ENCODE measurements at places on chromosomes 6 and 20.

DNA sequence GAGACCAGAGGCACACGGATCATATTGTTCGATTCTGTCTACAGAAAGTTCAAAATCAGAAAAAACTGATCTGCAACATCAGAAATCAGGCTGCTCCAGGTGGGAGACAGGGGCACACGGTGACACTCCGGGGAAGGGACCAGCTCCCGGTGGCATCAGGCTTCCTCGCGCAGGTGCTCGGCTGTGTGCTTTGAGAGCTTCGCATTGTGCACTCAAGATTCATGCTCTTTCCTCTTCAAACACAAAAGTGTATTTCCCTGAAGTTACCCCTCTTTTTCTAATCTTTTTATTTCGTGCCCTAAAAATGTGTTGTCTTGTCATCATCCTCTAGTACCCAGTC is 108.1 kb downstream of the DLL1 start:
- DNase-seq: no peak

DNA sequence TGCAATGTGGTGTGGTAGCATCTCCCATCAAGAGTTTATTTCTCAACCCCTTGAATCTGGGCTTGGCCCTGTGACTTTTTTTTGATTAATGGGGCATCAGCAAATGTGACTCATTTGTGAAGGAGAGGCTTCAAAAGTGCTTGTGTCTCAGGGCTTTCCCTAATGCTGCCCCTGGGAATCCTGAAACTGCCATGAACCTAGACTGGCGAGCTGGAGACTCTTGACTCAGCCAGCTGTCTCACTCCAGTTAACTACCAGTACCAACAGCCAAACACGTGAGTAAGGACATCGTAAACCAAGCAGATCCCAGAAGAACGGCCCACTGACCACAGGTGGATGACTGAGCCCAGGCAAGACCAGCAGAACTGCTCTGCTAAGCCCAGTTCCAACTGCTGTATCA is 72.8 kb upstream of the ADTRP start:
- DNase-seq: no peak

GRCh38 chr6:33620856-33621710 is at the start of gene ITPR3:
Gene ITPR3 (plus strand): TSS chr6:33621322. CDS start chr6:33621603, 281 bp downstream.
- DNase-seq: peak; percentile 68

- no peak for DNase-seq
Measured at GRCh38 chr6:4018924-4019236, 60.1 kb downstream of the FAM217A start.

GRCh38 chr6:14984519-14984853 is 261.4 kb upstream of the JARID2 start:
- no peak for DNase-seq

DNA sequence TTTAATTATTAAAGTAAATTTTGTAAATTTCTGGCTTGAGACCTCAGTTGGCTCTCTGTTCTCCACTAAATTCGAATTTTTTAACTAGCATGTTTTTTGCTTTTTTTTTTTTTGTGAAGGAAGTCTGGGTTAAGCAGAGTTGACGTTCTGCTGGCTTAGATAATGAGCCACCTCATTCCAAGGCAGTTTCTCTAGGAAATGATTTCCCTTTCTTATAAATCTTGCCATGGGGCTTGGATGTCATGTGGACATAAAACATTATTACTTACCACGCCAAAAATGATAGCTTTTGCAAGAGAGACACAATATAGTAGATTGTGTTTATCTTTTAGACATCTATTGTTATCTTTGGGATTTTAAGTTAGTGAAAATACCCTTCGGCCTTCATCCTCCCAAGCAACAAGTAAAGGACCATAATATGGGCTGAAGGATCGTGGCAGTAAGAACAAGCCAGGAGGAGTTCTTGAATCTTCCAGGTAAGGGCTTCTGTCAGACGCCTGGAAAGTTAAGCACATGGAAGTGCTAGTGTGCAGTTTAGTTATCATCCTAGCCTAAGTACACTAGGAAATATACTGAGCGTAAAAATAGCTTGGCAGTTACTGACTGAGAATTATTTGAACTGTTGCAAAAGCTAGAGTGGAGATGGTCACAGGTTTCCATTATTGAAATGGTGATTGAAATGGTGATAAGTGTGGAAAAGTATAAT is 30.7 kb downstream of the ADGRG6 start:
- no peak for DNase-seq

GRCh38 chr20:39849664-39850063 is 839.4 kb downstream of the MAFB start:
- DNase-seq: no peak

DNA sequence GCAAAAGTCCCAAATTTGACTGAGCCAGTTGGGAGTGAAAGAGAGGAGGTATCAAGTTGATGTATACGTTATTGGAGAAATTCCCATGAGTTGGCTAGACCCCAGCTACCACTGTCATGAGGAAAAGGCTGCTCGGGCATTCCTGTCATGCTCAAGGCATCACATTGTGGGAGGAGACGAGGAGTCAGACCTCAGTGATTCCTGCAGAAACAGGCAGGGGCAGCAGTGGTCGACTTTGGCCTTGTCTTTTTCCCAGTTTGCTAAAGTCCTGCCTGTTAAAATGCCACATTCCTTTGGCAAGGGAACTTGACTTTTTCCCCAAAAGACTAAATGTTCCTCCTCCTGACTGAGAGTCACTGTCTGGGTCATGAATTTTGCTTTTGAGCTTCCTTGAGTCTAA is 295.5 kb upstream of the HS3ST5 start:
- no peak for DNase-seq

- DNase-seq: no peak
Measured at GRCh38 chr20:2952766-2953165, 79.5 kb downstream of the PTPRA start.

GRCh38 chr20:12458241-12458640 is 540.5 kb downstream of the BTBD3 start:
- DNase-seq: no peak

DNA sequence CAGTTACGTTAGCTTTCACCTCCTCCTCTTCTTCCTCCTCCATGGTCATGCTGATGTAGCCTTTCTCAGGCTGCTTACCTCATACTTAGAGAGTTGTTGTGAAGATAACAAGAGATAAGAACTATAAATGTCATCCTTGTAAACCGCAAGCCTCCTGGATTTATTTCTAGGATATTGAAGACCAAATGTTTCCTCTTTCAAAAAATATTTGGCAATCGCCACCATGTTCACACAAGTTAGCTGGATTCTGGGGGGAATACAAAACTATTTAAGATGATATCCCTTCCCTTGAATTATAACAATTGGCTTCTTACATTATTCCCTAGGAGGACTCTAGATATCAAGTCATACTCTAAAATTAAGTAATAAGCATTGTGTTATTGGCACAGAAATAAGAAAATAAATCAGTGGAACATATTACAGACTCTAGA is 99.8 kb upstream of the PLEKHG1 start:
- DNase-seq: no peak

GRCh38 chr6:107116328-107116892 is 1.1 kb upstream of the BEND3 start:
- DNase-seq: no peak

DNA sequence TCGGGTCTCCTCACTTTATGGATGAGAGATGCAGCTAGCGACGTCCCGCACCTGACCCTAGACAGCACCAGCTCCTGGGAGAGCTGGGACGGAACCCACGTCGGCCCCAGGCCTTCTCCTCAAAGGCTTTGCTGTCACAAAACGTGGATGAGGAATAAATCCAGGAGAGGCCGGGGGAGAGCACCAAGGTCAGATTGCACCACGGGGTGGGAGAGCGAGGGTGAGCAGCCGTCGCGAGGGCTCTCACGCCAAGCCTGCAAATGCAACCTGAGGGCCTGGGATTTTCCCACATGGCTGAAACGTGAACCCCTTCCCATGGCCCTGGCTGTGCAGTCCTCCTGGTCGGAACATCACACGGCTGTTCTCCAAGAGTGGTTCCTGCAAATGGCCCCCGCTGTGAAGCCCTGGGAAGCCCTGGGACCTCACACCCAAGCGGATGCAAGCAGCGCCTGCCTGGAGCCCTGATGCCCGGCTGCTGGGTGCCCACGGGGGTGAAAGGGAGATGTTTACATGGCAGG is 45.3 kb downstream of the DLL1 start:
- DNase-seq: no peak

DNA sequence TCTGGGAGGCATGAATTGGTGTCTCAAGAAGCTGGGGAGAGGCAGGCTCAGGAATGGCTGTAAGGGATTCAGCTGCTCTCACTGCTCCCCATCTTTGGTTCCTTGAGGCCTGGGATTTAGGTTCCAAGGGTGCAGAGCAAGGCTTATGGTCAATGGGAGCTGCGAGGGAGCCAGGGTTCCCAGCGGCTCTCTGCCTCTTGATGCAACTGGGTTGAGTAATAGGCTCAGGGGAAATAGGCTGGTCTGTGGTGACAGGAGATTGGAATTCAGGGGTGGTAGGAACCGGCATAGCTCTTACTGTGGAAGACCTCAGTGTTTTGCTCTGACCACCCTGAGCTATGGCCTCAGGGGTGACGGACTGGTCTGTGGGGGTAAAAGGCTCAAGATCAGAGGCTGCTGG is 13.0 kb upstream of the NRM start:
- DNase-seq: no peak

GRCh38 chr20:35985806-35986205 is 17.4 kb downstream of the CNBD2 start:
- DNase-seq: no peak

- DNase-seq: no peak
Measured at GRCh38 chr6:6688951-6689350, 100.4 kb downstream of the LY86 start.

- no peak for DNase-seq
Measured at GRCh38 chr6:113049190-113049589, 702.1 kb downstream of the RFPL4B start.

- no peak for DNase-seq
Measured at GRCh38 chr6:17995414-17995813, 8.0 kb upstream of the KIF13A start.

GRCh38 chr20:11502061-11502460 is 415.6 kb upstream of the BTBD3 start:
- no peak for DNase-seq

DNA sequence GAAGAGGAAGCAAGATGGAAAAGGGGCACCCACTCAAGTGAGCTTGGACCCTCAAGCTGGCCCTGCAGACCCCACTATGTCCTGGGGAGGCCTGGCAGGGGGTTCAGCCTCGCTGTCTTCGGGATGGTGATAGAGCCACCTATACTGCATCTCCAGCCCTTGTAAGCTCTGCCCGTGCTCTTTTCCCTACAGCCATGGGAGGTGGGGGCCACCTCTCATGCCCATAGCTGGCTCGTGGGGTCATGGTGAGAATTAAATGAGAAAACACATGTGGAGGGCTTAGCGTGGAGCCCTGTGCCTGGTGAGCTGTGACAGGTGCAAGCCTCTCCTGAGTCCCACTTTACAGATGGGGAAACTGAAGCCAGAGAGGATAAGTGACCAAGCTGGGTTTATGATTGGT is 27.7 kb downstream of the PCK1 start:
- DNase-seq: no peak

DNA sequence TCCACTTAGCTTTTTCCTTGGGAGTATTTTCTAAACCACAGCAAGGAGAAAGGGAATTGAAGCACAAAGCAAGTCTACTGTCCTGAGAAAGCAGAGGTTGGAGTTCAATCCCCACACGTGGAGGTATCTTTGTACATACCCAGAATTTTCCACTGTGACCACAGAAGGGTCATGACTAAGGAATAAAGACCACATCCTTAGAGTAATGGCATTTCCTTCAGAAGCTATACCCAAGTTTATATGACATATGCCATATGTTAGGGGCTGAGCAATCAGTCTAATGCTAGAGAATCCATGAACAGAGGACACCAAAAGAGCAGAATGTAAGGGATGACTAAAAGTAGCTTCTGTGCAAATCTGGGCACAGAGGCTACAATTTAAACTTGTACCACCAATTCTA is 46.4 kb downstream of the ATG5 start:
- DNase-seq: no peak

DNA sequence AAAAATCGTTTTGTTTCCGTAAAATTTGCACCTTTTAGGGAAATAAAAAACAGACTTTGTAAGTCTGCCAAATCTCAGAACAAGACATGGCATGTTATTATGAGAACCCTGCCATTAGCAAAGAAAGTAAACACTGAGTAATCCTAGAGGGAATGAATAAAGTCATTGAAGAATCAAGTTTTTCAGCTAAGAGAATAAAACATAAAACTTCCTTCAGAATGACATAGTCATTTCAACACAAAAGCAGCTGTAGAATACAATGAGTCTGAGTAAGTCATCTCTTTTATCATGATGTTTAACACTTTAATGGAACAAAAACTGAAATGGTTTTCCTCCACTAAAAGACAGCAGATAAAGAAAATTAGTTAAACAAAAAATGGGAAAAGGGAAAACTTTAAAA is 10.3 kb upstream of the DST start:
- no peak for DNase-seq

- no peak for DNase-seq
Measured at GRCh38 chr6:23013776-23014175, 444.4 kb downstream of the HDGFL1 start.

DNA sequence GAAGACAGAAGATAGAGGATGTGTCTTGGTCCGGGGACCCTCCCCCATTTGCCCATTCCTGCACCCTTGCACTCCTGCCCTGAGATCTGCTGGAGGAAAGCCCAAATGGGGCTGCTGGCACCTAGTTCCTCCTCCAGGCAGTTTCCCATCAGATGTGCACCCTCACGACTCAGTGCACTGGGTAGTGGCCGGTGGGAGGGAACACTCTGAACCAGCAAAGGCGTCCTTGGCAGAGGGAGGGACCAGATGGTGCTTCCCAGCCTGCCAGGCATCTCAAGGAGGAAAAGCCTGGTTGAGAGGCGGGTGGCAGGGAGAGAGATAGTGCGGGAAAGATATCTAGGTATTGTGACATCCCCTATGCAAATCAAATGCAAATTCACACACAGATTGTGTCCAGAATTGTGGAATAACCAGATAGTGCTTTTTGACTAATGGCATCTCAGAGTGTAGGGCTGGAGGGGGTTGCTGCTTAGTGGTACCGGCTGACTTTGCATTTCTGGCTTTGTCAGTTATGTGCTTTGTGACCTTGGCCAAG is 19.5 kb downstream of the TMEM151B start:
- DNase-seq: no peak

DNA sequence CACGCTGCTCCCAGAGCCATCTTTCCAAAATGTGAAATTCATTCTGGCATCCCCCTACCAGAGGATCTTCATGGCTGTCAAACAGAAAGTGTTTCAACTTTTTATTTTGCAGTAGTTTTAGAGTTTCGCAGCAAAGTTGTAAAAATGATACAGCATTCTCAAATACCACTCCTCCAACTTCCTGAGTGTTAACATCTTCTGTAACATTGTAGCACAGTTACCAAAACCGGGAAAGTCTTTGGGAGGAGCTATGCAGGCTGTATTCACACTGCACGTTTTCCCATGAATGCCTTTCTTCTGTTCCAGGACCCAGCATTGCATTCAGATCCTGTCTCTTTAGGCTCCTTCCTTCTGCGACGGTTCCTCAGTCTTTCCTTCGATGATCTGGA is 30.1 kb downstream of the CDYL start:
- no peak for DNase-seq

- no peak for DNase-seq
Measured at GRCh38 chr20:8837396-8837795, 231.5 kb upstream of the PLCB4 start.

Measured in activated T-helper 1 cell treated with anti-CD3 and anti-CD28 coated beads, Interleukin-12 subunit alpha, Interleukin-12 subunit beta, Interleukin-2, Interleukin-4 antibody, amounts not matched to agents 30 ng/mL and 10 ng/mL and 1 ng/mL, durations not matched to agents 14 hours and 24 hours and 36 hours (primary cell).